ENCODE measurements at places on chromosomes 5 and 9.
A peak's percentile ranks its signal among the peaks of the same experiment; 100 is the strongest.

DNA sequence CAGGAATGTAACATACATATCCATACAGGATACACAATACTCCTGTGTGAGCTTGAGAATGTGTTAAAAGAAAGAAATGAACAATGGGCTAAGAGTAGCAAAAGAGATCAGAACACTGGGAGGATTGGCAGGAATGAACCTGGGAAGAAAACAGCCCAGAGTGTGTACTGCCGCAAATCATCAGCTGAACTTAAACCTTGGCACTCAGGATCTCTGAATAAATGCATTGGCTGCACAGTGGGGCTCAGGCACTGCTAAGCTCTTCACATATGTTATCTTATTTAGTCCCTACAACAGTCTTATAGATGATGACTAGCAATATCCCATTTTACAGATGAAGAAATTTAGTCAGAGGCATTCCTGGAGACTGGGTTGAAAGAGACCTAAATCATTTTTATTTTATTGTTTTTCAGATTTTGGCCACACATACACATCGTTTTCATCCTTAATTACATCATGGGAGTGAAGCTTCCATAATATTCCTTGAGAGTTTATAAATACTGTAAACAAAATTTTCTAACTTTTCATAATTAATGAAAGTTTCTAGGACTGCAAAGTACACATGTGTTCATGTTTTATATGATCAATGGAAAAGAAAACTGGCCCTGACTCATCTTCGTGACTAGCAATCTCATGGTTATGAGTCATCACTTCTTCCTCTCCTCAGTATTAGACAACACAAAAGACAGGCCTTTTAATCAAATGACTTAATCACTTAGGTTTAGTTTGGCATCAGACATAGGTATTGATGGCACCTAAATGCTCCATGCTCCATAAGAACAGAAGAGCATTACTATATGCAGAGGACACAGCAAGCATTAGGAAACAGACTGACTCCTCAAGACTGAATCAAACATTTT is 59.2 kb downstream of the CDH18 start:
- DNase-seq = no peak

DNA sequence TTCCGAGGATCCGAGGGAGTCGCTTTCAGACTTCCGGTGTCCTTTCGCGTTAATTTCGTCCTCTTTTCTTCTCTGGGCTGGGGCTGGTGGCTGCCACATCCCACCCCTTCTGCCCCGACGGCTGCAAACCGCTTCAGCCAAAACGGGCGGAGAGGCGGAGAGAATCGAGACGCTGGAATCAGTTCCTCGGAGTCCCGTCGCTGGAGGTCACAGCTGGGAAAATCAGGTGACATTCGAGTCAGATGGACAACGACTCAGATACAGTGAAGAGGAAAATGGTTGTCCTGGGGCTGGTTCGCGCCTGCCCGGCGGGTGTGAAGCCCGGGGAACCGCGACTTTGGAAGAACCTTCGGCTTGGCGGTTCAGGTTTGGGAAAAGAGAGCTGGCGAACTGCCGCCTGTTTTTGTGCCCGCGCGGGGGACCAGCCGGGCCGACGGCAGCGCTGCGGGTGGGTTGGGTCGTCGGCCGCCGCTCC is 8.9 kb upstream of the NKX2-5 start:
- no peak for DNase-seq

DNA sequence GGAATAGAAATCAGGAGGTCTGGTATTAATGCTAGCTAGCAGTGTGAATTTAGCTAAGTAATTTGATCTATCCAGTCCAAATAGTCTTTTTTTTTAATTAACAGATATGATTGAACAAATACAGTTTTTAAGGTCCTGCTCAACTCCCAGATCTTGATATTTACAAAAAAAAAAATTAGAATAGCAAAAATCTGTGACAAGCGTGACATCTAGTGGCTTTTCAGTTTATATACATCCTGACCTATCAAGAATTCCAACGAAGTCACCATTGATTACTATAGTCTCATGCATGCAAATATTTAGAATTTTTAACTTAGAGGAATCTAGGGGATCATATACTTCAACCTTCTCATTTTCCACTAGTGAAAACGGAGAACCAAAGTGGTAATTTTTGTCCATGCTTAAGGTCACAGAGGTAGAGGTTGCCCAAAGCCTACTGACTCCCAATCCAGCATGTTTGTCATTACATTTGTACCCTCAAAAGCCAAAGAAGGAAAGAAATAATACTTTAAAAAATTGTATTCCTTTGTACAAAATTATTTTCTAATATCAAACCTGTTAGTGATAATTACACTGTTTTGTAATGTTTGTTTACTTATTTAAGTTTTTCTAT is 17.6 kb upstream of the TARS1 start:
- DNase-seq = no peak

GRCh38 chr5:32232441-32233219 is 58.5 kb upstream of the GOLPH3 start:
- DNase-seq = peak; percentile 54

- no peak for DNase-seq
Measured at GRCh38 chr9:95035846-95036245, 281.7 kb downstream of the FANCC start.

- peak; percentile 57 for DNase-seq
Measured at GRCh38 chr9:114894609-114895433, 35.6 kb downstream of the TNFSF8 start.

- no peak for DNase-seq
Measured at GRCh38 chr9:5563886-5564285, 53.6 kb downstream of the PDCD1LG2 start.

GRCh38 chr5:173468821-173469251 is 140.6 kb upstream of the STC2 start:
- no peak for DNase-seq

DNA sequence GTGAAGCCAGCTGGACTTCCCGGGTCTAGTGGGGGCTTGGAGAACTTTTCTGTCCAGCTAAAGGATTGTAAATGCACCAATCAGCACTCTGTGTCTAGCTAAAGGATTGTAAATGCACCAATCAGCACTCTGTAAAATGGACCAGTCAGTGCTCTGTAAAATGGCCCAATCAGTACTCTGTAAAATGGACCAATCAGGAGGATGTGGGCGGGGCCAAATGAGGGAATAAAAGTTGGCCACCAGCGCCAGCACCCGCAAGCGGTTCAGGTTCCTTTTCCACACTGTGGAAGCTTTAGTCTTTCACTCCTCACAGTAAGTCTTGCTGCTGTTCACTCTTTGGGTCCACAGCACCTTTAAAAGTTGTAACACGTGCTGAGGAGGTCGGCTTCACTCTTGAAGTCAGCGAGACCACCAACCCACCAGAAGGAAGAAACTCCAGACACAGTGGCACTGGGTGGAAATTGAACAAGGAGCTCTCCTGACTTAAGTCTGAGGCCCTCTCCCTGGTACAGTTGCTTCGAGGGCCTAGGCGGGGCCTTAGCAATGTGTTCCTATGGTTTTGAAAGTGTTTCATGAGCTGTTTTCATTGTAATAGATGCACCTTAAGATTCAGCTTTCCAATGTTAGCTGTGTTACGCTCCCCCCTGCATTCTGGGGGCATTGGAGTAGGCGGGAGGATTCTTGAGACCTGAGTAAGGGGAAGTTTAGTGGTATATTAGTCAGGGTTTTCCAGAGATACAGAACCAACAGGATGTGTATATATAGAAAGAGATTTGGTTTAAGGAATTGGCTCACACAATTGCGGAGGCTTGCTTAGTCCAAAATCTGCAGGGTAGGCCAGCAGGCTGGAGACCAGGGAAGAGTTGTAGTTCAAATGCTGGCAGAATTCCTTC is 21.5 kb upstream of the MYO10 start:
- DNase-seq = no peak

- DNase-seq = no peak
Measured at GRCh38 chr9:4549751-4550295, 59.6 kb downstream of the SLC1A1 start.

DNA sequence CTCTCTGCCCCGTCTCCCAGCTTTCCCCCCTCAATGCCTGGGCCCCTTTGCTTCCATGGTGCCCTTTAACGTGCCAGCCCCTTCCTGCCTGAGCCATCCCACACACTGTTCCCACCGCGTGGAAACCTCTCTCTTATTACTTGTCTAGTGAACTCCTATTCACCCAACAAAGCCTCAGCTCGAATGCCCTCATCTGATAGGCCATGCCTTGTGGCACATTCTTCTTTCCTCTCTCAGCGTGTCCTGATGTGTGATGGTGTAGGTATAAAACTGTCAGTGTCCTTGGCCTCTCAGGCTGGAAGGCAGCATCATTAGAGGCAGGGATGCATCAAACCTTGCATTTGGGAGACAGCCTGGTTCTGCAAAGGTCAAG is 152.3 kb downstream of the OLFM1 start:
- no peak for DNase-seq

GRCh38 chr5:174707671-174708070 is 16.7 kb upstream of the MSX2 start:
- no peak for DNase-seq

DNA sequence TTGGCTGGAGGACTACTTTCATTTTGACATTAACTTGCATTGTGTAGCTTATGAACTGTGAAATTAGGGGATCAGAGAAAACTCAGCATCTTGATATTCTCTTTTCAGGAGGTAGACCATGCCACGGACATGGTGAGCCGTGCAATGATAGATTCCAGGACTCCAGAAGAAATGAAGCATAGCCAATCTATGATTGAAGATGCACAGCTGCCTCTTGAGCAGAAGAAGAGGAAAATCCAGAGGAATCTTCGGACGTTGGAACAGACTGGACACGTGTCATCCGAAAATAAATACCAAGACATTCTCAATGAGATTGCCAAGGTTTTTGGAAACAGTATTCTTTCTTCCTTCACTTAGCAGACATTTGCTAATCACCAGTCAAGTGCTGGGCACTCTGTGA is 20.6 kb upstream of the F2R start:
- no peak for DNase-seq

- peak; percentile 56 for DNase-seq
Measured at GRCh38 chr5:6827526-6828219, 114.4 kb downstream of the TENT4A start.

DNA sequence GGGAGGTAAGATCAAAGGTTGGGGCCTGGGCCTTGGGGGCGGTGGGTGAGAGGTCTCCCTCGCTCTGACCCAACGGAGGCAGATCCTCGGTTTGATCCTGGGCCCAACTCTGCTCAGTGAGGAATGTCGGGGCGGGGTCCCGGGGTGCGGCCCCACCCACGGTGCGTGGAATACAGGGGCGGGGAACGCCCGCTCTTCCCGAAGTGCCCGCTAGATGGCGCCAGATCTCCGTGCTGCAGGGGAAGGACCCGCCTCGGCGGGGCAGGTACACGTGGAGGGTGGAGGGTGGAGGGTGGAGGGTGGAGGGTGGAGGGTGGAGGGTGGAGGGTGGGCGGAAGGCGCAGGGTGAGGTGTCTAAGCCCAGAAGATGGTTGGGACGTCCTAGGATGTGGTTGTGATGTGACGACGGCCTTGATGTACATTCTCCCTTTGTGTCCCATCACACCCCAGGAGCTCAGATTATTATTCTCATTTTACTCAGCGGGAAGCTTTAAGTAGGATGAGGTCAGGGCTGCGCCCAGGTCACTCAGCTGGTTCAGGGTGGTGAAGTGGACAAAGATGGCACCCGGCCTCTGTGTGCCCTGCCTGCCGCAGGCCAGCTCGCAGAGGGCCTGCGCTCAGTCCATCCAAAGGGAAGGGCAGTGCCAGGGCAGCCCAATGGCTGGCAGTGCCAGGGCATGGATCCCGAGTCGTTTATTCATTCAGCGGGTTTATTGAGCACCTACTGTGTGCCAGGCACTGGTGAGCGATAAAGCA is 9.4 kb upstream of the RPS14 start:
- peak; percentile 59 for DNase-seq

DNA sequence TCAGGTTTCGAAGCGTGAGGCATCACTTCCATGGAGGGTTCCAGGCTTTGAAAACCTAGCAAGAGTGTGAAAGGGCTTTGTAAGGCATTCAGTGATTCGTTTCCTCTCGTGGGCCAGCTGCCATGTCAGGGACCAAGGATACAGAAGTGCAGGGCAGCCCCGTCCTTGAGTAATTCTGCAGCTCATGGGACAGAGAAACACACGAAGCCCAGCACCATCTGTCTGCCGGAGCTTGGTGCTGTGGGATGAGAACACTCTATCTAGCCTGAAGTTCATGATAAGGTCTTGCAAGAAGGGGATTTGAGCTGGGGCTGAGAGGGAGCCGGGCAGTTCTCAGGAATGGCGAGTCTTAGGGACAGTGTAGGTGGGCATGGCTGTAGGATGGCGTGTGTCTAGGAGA is 55.8 kb downstream of the ANKRD33B start:
- DNase-seq = no peak

DNA sequence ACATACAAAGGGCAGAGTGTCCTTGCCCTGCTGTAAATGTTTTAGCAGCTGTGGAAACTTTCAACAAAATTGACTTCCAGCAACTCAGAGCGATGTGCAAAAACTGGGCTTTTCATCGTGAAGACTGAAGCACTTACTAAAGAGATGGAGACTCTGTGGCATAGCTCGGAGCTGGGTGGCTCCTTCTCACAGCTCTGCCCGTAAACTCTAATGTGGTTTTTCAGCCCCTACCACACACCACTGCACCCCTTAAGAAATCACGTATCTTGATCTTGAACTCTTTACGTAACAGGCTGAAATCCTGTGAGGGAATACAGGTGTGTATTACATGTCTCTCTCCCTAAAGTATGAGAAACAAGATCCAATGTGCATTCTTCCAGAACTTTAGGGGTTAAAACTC is 124.4 kb downstream of the MEF2C start:
- DNase-seq = no peak

- DNase-seq = no peak
Measured at GRCh38 chr5:17182494-17182893, 34.9 kb upstream of the BASP1 start.

GRCh38 chr5:176887252-176887849 is 11.8 kb downstream of the HK3 start:
- DNase-seq = no peak

- DNase-seq = no peak
Measured at GRCh38 chr5:158658446-158659230, 441.1 kb downstream of the EBF1 start.

GRCh38 chr5:51394609-51395008 is 11.4 kb downstream of the ISL1 start:
- no peak for DNase-seq

DNA sequence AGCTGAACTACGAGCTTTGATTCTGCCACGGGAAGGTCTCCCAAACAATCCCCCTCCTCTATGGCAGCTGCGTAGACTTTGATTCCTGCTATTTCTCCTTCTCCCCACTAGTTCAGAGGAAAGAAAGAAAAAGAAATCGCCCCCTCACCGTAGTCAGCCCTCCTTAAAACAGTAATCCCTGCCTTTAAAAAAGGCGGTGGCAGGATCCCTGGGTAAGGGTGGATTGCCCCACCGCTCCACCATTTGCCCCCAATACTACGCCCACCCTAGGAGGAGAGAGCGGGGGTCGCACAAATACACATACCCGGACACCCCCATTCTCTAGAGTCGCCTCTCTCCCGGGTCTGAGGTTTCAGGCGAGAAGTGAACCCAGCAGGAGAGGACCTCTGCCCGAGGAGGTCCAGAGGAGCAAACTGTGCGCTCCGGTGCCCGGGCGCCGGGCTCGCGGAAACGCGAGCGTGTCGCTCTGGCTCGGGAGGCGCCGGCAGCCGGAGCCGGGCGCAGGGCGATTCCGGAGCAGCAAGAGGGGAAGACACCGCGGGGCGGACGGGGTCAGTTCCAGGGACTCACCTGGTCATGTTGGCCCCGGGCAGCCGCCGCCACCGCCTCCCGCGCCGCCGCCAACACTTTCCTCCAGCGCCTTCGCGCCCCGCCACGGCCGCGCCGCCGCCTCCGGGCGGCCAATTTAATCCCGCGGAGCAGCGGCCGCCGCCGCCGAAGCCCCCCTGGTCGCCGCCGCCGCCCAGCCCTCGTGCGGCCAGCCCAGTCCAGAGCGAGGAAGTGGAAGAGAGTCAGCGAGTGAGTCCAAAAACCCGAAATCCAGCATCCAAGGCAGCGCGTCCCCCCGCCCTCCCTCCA is 1057.7 kb upstream of the DMAC1 start:
- DNase-seq = peak; percentile 13

- DNase-seq = no peak
Measured at GRCh38 chr9:130158001-130158400, 14.2 kb upstream of the NCS1 start.

Data from NCI-H1417 (cell line).